ENCODE measurements at places on chromosomes 2 and 18. TPM values are rescaled to one million over a fixed set of nuclear protein-coding genes. Genes with fewer than 3 reads are reported as not detected.

The DNER gene
- polyA plus RNA-seq, result 2.9 TPM

The TXNDC9 gene
- 29.2 TPM for polyA plus RNA-seq

The ACMSD gene
- 0.25 TPM for polyA plus RNA-seq

The SEPTIN2 gene
- 334 TPM for polyA plus RNA-seq

The AKAIN1 gene
- not detected for polyA plus RNA-seq

All from testis (tissue), 5 donors.